ENCODE measurements at places on chromosomes 7 and 10. TPM values are rescaled to one million over a fixed set of nuclear protein-coding genes. Genes with fewer than 3 reads are reported as not detected.

Gene ZDHHC16
- 28.6 TPM for total RNA-seq

Gene CAMK2B
- 0.61 TPM for total RNA-seq

Gene RBM20
- 4.5 TPM for total RNA-seq

Gene VIPR2
- total RNA-seq = 0.35 TPM

Gene FLNC
- total RNA-seq = 3.0 TPM

Gene CRYGN
- total RNA-seq = not detected

Gene AKR1C8
- total RNA-seq = not detected

Gene NAT16
- total RNA-seq = not detected

Gene ANKRD2
- total RNA-seq = not detected

Gene PON1
- not detected for total RNA-seq

Gene ELFN1
- total RNA-seq = 0.57 TPM

Gene NEUROD6
- total RNA-seq = not detected

Gene PRSS1
- total RNA-seq = not detected

Gene SORCS1
- total RNA-seq = 0.88 TPM

Gene UPF2
- 12.9 TPM for total RNA-seq

Gene REEP3
- total RNA-seq = 30.3 TPM

Gene PDSS1
- total RNA-seq = 21.1 TPM

Gene CEP55
- total RNA-seq = 7.6 TPM

Gene GPR85
- total RNA-seq = 0.31 TPM

Gene METTL27
- total RNA-seq = not detected

Gene RBP3
- total RNA-seq = not detected

Gene PTPRN2
- 0.57 TPM for total RNA-seq

Gene CYP26C1
- total RNA-seq = not detected

Gene MYH16
- not detected for total RNA-seq

Gene RSPH10B
- total RNA-seq = not detected

Gene SPDYE2B
- total RNA-seq = not detected

Gene CTBP2
- 47.4 TPM for total RNA-seq

Gene HSPB1
- 6,888 TPM for total RNA-seq

Gene EBLN1
- total RNA-seq = not detected

Gene WIPF3
- not detected for total RNA-seq

Gene AKR1C3
- 149 TPM for total RNA-seq

Gene MEOX2
- total RNA-seq = 0.19 TPM

Gene GLI3
- total RNA-seq = 4.1 TPM

Gene EN2
- not detected for total RNA-seq

Gene ENTPD1
- 34.5 TPM for total RNA-seq

Gene COBL
- total RNA-seq = 6.1 TPM

Gene CLCN1
- not detected for total RNA-seq

Gene GPER1
- 1.0 TPM for total RNA-seq
